ENCODE measurements at places on chromosomes 12 and 14.

GRCh38 chr14:90140298-90140955, 78.6 kb downstream of the KCNK13 start:
- no peak for DNase-seq

DNA sequence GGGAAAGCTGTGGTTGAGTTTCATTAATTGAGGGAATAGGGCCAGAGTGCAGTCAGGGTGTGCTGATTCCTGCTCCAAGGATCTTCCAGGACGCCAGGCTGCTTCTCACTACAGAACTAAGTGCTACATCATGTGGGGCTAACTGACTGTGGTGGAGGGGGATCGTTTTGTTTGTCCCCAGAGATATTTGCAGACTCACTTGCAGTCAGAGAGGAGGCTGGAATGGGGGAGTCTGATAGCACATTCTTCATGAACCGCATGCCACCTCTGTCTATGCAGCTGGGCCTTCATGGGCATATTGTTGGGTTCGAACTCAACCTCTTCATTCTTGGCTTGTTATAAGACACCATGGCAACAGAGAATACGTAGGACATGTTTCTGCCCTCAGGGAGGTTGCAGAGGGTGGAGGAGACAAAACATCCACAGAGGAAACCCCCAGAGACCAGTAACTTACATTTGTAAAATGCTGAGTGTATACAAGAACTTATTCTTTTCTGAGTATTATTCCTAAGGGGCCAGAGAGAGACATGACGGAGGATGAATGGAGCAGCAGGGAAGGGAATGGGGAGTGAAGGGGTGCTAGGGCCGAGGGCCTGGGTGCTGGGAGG, 13.0 kb downstream of the KRT7 start:
- no peak for DNase-seq

- no peak for DNase-seq
Observed at GRCh38 chr14:37230551-37231194, 32.9 kb downstream of the MIPOL1 start.

- DNase-seq: no peak
Observed at GRCh38 chr12:106760184-106760531, 14.3 kb upstream of the RIC8B start.

GRCh38 chr14:34212172-34212929, 249.7 kb downstream of the SPTSSA start:
- DNase-seq: no peak

- DNase-seq: no peak
Observed at GRCh38 chr12:52521175-52521567, 977 bp upstream of the KRT5 start.

DNA sequence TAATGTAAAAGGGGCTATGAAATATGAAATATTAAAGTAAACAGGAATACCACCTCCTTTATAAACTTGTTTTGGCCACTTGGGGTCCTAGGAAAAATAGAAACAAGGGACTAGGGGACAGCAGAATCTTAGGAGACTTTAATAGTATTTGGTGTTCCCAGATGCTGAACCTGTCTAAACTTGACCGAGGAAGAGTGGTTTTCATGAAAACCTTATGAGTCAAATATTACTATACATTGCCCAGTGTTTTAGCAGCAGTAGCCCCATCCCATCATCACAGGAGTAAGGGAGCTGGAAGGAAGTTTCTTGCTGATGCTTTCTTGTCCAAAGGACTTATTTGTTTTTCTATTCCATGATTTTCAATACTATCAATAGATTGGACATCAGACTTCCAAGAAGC, 177.5 kb upstream of the CAND1 start:
- no peak for DNase-seq

GRCh38 chr12:2682296-2683251, 112.2 kb upstream of the FKBP4 start:
- peak; percentile 35 for DNase-seq

DNA sequence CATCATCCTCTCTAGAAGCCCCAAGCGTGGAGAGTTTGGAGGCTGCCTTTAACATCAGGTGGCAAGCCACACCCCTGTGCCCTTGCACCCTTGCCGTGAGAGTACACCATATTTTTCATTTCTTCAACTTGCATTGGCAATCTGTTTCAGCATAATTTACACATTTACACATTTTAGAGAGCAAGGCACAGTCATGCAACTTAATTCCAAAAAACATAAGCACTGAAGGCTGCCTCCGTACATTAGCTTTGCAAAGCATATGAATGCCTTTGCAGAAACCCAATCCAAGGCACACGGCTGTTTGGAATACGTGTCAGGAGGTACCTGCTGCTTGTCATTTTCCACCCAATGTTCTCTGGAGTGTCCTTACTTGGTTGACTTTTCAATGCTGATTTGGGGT, 833.1 kb downstream of the VRK1 start:
- no peak for DNase-seq

All from stimulated activated CD4-positive, alpha-beta T cell treated with anti-CD3 and anti-CD28 coated beads, Interleukin-12 subunit alpha, Interleukin-12 subunit beta, amount 100 ng/mL, for 48 hours (primary cell).